CD4-positive, alpha-beta T cell treated with Interleukin-12 subunit alpha and Interleukin-12 subunit beta, for 1 hour (primary cell): ENCODE measurements at places on chromosomes 5 and 9.

GRCh38 chr5:127355337-127355736, 64.7 kb downstream of the MEGF10 start:
- no peak for DNase-seq

DNA sequence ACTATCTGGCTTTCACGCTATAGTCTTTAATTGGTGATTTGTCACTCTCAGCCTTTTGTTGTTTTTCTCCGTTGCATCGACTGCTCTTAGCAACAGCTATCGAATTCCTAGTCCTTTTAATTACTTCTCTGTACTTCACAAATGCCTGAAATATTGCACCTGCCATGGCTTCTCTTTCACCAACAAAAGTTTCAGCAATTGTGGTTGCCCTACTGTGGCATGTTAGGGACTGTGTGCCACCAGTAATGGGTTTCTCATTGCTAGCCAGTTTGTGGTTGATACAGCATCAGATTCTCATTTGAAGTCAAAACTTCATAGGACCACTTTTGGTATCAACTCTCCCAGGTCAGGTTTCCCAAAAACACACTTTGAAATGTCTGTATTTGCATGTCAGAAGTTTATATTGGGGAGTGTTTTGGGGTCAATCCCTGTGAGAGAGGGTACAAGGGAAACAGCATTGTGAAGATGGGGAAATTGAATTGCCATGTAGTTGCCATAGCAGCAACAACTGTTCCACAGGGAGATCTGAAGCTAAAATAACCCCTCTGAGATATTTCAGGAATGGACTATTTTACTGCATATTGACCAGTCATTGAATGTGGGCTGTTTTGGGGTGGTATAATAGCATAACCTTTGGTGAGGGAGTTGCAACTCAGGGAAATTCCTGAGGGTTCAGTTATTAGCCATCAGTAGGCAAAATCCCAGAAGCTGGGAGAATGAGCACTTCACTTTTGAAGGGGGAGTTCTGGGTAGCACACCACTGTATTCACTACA, 99.2 kb downstream of the WDR70 start:
- DNase-seq, result no peak

- DNase-seq, result no peak
Measured at GRCh38 chr5:179303451-179304200, 41.6 kb downstream of the ADAMTS2 start.

DNA sequence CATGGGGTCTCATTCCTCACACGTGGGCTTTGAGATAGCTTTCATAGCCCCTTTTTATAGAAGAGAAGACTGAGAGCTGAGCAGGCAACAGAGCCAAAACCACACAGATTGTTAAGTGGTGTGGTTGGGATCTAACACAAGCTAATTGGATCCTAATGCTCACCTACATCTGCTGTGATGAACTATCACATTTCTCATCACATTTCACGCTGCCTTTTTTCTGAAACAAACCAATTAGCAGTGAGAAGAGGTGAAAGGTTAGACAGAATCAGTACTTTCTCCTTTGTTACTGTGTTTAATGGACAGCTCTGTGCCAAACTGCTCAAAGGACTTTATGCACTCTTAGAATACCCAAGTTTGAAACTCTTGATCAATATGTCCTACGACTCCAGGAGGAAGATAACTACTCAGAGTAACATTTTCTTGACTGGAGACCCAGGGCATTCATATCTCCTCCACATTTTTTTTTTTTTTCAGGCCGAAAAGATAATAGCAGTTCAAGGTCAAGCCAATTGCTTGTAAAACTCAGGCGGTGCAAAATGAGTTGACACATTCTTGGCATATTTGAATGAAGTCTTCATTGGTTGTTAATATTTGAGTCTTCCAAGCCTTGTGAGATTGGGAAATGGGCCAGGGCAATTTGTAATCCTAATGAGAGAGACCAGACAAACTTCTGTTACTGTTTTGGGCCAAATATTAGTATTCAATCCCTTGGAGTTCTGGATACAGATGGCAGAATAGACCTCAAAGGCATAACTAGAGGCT, 138.4 kb downstream of the KCTD16 start:
- no peak for DNase-seq

GRCh38 chr9:134509817-134510216, 131.8 kb upstream of the COL5A1 start:
- DNase-seq, result no peak

DNA sequence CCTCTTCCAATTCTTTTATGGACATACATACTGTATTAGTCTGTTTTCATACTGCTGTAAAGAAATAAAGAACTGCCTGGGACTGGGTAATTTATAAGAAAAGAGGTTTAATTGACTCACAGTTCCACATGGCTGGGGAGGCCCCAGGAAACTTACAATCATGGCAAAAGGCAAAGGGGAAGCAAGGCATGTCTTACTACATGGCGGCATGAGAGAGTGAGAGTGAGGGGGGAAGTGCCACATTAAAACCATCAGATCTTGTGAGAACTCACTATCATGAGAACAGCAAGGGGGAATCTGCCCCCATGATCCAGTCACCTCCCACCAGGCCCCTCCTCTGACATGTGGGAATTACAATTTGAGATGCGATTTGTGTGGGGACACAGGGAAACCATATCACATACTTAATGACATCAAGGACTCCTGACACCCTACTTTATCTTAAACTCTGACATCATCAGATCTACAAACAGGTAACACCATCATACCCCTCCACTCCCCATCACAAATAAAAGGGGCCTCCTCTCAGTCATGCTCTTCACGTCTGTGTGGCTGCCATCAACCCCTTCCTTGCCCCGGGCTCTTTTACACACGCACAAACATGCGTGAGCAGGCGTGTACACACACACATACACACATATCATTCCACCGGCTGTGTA, 9.7 kb downstream of the ANKRD33B start:
- DNase-seq, result no peak

- DNase-seq, result no peak
Measured at GRCh38 chr5:61675015-61675692, 343.1 kb downstream of the ZSWIM6 start.

GRCh38 chr5:140153905-140154304, 21.1 kb upstream of the CYSTM1 start:
- DNase-seq, result no peak

DNA sequence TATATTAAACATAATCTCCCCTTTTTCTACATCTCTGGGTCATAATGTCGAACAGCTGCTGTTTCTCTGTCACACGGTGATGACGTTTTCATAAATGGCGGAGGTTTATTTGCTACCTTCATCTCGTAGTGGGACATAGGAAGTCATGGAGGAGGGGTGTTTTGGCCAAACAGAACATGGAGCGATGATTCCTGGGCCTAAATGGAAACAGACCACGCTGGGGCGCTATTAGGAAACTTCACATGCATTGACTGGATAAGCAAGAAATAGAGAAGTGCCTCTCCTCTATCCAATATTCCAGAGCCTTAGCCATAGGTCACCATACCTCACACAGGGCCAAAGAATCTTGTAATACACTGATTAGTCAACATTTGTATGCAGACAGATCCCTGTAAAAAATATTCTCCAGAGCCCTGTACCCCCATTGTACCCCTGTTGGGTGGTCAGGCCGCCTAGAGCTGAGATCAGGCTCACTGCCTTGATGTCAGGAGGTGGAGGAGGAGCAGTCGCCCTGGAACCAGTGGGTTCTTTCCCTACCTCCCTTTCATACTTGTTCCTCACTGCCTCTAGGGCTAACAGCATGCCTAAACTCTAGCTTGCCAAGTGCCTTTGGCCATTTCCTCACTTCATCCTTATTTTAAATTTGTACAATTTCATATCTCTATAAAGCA, 77.8 kb upstream of the SPIN1 start:
- DNase-seq, result no peak

DNA sequence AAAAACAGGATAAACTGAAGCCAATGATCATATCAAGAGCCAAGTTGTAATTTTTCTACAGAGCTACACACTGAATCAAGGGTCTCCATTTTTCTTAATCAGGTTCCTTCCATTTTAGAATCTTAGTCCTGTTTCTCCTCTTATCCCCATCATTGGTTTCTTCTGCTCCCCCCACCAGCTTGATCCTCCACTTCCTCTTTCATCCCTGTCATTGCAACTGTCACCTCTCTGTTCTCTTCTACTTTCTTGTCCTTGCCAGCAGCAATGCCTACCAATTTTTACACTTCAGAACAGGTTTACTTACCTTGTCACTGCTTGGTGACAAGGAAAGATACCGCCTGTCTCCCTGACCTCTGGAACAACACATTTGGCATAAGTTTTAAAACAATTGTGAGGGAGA, 97.3 kb downstream of the CFAP90 start:
- no peak for DNase-seq

GRCh38 chr5:13227513-13227912, 717.0 kb downstream of the DNAH5 start:
- no peak for DNase-seq

DNA sequence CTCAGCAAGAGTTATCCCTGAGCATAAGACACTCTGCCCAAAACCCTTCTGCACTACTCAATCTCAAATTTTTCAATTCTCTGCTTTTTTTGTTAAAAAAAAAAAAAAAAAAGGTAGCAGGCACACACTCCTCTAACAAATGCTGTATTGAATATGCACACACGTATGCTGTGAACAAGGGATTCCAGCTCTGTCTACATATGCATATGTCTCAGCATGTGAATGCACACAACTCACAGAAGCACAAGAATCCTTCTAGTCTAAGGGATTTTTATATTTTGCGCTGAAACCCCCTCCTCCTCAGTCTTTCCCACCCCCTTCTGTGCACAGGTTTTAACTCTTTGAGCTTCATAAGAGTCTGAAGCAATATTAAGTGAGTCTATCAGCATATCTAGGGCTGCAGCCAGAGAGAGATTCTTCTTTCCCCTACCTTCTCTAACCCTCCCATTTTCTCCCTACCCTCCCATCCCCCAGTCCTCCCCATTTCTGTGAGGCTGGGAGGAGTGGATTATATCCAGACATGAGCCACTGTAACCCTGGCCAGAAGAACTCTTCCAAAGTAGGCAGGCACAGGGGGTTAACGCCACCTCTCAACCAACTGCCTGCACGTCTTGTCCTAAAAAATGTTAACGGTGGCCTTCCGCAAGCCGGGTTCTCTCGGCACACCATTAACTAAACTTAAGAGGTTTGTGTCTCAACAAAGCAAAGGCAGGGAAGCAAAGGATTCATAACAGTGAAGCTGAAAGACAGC, 1.0 kb downstream of the GABRB2 start:
- DNase-seq, result no peak

DNA sequence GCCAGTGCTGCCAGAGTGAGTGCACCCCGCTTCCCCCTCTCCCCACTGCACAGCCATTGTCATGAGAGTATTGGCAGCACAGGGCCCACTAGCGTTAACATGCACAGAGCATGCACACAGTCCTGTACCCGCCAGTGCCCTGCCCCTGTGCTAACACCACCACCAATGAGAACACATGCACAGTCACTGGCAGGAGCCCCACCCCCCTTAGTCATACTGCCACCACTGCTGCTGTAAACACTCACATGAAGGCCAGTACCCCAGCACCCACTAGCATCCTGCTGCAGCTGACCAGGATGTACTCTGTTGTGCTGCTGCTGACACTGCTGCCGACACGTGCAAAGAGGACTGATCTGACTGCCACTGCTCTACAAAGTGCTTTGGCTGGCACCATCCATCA, 19.5 kb upstream of the RANBP6 start:
- no peak for DNase-seq

DNA sequence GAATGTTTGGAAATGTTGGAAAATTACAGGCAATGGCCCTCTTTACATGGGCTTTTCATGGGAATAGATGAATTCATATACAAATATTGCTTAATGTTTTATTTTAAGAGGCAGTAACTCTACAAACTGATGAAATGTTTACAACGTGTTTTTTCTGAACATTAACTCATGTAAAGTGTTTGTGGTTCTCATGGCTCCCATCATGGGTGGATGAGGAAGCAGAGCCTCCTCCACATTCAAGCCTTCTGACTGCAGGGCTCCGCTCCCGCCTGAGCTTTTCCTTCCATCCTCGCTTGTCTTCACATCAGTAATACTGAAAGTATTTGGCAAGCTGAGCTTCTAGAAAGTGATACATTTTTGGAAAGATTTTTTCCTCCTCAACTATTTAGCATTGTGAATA, 204.2 kb downstream of the ARHGAP26 start:
- no peak for DNase-seq

GRCh38 chr5:132203916-132204315, 23.7 kb downstream of the P4HA2 start:
- DNase-seq, result no peak

GRCh38 chr9:110768886-110769285, 100.3 kb downstream of the MUSK start:
- DNase-seq, result no peak

- no peak for DNase-seq
Measured at GRCh38 chr5:76372323-76373054, 30.6 kb upstream of the IQGAP2 start.

- no peak for DNase-seq
Measured at GRCh38 chr5:960551-960950, 48.1 kb upstream of the NKD2 start.

GRCh38 chr9:105510024-105510423, 47.9 kb upstream of the FKTN start:
- DNase-seq, result no peak

- DNase-seq, result no peak
Measured at GRCh38 chr5:141598391-141599345, 20.1 kb downstream of the DIAPH1 start.

DNA sequence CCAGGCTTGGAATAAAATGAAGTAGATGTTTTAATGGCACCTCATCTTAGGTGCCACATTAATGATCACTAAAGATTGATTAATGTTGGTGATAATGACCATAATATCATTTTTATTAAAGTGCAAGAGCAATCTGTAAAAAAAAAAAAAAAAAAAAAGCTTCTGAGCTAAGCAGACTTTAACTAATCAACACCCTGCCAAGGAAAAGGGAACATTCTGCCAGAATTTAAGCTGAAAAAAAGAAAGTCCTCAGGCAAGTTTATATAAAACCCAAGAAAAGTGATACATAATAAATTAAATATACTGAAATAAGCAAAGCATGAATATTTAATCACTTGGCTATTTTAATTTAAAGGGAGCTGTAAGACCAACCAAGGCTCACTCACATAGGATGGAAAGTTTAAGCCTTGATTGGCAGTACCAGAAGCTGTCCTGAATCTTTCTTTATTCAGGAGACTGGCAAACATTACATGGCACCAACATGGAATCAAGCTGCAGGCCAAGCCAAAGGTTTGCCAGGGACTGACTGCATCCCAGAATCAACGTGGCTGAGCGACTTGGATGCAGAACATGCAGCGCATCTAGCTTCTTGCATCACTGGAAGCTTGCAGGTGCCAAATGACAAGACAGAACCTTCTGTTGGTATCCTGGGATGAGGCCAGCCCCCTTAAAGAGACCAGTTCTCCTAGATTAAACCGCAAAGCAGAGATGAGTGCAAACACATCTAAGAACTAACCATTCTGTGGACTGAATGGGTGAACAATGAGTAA, 413.6 kb downstream of the ENC1 start:
- DNase-seq, result no peak

DNA sequence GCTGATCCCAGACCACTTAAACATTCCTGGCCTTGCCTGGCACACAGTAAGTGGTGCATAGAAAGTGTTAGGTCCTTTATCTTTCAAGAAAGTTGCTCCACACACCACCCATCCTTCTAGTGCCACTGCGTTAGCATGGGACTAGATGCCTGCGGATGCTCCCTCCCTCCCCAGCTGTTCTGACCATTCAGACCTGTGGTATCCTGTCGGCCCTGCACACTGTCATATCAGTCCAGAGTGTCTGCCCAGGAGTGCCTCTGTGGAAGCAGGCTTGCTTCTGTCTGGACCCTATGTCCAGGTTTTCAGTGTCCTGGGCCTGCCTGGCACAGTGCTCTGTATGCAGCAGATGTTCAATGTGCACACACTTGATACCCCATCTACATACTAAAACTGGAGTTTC, 38.3 kb upstream of the SMU1 start:
- no peak for DNase-seq
